ENCODE measurements at places on chromosomes 5 and 9.
A peak's percentile ranks its signal among the peaks of the same experiment; 100 is the strongest.

DNA sequence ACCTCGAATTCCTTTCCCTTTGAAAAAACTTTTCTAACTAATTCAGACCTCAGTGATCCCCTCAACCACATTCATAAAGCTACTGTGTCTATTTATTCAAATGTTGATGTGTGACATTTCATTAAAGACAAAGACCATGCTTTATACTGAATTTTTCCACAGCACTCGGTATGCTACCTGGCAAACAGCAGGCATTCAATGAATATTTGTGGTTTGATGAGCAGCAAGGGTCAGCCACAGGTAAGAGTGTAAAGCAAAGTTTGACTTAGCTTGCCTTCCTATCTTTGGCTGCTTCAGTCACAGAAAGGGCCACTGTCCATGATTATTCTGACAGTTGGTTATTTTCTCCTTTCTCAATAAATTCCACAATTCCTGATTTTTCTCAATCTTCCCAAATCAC lies 5.1 kb upstream of the CDC42SE2 start:
- DNase-seq: no peak

DNA sequence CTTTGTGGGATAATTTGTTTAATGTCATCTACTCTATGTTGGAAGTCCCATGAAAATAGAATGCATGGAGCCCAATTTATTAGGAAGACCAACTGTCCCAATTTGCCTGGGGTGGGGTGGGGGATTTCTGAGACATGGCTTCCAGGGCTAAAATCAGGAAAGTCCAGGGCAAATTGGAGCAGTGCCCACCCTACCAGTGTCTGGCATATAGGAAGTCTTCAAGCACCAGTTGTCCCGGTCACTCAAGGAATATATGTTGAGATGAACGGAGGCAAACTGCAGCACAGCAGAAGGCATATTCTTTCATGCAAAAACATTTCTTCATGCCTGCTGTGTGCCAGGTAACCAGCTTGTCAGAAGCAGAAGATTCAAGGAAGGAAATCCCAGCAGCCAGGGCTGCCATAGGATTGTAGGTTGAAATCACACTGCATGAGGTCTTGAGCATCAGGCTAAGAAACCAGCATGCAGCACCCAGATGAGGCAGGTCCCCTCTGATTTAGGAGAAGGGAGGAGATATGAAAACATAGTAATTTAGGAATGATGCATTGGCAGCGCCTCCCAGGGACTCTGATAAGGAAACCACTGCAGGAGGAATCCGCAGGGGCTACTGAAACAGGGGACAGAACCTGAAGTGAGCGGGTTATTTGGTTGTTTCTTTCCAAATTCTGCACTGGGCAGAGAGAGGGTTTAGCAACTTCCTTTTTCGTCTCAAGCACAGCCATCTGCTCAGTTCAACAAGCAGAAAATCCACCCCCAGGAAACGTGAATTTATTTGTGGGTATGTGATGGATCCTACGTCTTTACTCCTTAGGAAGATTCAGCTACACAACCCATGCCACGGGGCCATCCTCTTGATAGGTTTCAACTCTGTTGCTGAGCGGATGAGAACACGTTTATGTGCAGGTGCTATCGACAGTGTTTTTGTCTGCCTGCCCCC lies 112.6 kb upstream of the CPEB4 start:
- DNase-seq: no peak

- DNase-seq: no peak
These were observed 382.7 kb downstream of the CHSY3 start for GRCh38 chr5:130286971-130287370.

- no peak for DNase-seq
These were observed 10.1 kb downstream of the BRD9 start for GRCh38 chr5:882253-883183.

DNA sequence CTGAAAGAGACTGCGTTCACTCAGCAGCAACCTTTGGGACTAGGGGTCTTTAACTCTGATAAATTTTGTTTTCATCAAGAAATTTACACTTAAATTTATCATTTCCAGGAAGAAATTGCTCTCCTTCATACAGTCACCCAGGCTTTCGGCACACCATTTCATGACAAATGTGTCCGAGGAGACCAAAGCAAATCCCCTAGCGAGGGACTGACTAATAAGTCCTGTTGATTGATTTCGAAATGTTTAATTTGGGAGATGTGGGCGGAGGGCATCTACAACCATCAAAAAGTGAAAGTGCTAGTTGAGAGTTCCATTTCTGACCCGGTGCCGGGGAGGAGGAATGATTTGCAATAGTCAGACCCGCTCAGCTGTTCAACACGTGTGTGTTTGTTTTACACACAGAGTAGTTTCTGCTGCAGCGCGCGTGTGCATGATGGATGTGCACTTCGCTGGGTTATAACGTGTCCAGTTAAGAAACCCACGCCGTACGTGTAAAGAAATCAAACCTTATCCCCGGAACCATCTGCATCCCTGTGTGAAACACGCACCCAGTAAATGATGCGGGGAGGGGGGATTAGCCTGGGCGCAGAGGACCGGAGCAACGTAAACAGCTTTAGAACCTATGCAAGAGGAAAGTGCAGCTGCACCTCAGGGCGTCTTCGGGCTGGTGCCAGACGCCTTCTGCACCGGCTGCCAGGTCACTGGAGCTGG lies 845 bp upstream of the NR4A3 start:
- peak; percentile 72 for DNase-seq

DNA sequence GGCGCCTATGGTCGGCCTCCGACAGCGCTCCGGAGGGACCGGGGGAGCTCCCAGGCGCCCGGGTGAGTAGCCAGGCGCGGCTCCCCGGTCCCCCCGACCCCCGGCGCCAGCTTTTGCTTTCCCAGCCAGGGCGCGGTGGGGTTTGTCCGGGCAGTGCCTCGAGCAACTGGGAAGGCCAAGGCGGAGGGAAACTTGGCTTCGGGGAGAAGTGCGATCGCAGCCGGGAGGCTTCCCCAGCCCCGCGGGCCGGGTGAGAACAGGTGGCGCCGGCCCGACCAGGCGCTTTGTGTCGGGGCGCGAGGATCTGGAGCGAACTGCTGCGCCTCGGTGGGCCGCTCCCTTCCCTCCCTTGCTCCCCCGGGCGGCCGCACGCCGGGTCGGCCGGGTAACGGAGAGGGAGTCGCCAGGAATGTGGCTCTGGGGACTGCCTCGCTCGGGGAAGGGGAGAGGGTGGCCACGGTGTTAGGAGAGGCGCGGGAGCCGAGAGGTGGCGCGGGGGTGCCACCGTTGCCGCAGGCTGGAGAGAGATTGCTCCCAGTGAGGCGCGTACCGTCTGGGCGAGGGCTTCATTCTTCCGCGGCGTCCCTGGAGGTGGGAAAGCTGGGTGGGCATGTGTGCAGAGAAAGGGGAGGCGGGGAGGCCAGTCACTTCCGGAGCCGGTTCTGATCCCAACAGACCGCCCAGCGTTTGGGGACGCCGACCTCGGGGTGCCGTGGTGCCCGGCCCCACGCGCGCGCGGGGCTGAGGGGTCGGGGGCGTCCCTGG lies 561 bp downstream of the DAPK1 start:
- no peak for DNase-seq

GRCh38 chr9:98099346-98099745 lies 19.7 kb downstream of the TRIM14 start:
- peak; percentile 34 for DNase-seq

- DNase-seq: no peak
These were observed 40.1 kb downstream of the SECISBP2 start for GRCh38 chr9:89358376-89358916.

GRCh38 chr9:137070201-137070905 lies at the start of gene SAPCD2:
SAPCD2 (minus strand) TSS chr9:137070557; CDS start chr9:137070460, 97 bp downstream.
- peak; percentile 87 for DNase-seq

DNA sequence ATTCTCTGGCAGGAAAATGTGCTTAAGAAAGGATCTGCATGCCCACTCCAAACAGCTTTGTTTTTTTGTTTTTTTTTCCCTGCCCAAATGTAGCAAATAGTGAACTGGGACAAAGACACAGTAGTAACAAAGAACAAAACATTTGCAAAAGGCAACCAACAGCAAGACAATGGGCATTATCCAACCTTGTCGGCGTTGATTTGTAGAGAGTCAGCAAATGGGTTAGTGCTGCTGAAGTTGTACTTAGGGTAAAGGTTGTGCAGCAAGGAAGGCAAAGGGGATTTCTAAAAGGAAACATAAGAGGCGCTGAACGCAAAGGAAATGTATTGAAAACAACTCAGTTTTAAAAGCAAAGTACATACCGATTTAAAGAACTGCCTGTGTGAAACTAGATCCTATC lies 136.2 kb downstream of the MPDZ start:
- no peak for DNase-seq

GRCh38 chr9:107989099-107989498 lies 499.5 kb upstream of the KLF4 start:
- no peak for DNase-seq

- DNase-seq: no peak
These were observed 240.8 kb downstream of the FANCC start for GRCh38 chr9:95076696-95077052.

DNA sequence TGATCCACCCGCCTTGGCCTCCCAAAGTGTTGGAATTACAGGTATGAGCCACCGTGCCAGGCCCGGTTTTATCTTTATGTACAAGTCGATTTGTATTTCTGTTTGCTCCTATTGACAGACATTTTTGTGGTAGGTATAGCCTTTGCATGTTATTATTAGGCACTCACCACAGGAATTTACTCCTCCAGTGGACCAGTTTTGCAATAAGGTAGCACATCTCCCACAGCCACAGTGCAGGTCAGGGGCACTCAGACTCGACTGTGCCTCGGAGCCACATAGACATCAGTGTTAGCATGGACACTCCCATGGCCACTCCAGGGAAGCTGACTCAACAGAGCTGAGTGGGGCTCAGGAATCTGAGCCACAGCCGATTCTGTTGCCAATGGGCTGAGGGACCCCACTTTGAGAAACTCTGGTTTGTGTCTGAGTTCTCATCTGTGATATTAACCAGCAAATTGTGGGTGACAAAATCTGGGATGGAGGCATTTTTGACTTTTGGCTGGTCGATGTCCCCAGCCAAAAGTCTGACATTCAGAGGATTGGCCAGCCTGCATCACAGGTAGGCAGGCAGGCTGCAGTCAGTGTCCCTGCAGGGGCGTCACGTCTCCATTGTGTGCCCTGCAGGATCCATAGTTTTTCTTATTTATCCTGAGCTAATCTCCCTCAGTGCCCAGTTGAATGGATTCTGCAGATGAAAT lies 15.0 kb upstream of the SHB start:
- no peak for DNase-seq

GRCh38 chr5:35117967-35118366 lies 70.2 kb upstream of the AGXT2 start:
- DNase-seq: no peak

DNA sequence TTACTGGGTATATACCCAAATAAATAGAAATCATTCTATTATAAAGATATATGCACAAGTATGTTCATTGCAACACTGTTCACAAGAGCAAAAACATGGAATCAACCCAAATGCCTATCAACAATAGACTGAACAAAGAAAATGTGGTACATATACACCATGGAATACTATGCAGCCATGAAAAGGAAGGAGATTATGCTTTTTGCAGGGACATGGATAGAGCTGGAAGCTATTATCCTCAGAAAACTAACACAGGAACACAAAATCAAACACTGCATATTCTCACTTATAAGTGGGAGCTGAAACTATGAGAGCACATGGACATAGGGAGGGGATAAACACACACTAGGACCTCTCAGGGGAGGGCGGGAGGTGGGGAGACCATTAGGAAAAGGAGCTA lies 298.4 kb upstream of the CDH9 start:
- no peak for DNase-seq

- peak; percentile 3 for DNase-seq
These were observed 8.8 kb downstream of the PRXL2C start for GRCh38 chr9:96646081-96646991.

GRCh38 chr5:38518341-38518740 lies 38.1 kb downstream of the LIFR start:
- no peak for DNase-seq

- DNase-seq: no peak
These were observed 159.0 kb downstream of the TUSC1 start for GRCh38 chr9:25519286-25519685.

- DNase-seq: no peak
These were observed 180.4 kb downstream of the SEMA5A start for GRCh38 chr5:9365512-9365911.

DNA sequence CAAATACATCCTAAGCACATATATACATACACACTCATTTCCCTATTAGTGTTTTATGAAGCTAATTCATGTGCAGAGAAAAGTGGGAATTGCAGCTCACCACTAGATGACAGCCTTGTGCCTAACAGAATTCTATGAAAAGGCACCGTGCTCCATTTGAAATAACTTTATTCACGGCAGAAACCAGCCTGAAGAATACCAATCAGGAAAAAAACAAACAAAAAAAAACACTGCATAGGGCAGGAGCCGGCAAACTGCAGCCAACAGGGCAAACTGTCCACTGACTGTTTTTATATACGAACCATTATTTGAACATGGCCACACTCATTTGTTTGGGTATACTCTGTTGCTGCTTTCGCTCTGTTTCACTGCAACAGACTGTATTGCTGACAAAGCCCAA lies 33.6 kb downstream of the ERMP1 start:
- no peak for DNase-seq

- no peak for DNase-seq
These were observed 113.6 kb downstream of the GNA14 start for GRCh38 chr9:77534376-77535057.

GRCh38 chr5:35096216-35096615 lies 48.5 kb upstream of the AGXT2 start:
- DNase-seq: no peak

DNA sequence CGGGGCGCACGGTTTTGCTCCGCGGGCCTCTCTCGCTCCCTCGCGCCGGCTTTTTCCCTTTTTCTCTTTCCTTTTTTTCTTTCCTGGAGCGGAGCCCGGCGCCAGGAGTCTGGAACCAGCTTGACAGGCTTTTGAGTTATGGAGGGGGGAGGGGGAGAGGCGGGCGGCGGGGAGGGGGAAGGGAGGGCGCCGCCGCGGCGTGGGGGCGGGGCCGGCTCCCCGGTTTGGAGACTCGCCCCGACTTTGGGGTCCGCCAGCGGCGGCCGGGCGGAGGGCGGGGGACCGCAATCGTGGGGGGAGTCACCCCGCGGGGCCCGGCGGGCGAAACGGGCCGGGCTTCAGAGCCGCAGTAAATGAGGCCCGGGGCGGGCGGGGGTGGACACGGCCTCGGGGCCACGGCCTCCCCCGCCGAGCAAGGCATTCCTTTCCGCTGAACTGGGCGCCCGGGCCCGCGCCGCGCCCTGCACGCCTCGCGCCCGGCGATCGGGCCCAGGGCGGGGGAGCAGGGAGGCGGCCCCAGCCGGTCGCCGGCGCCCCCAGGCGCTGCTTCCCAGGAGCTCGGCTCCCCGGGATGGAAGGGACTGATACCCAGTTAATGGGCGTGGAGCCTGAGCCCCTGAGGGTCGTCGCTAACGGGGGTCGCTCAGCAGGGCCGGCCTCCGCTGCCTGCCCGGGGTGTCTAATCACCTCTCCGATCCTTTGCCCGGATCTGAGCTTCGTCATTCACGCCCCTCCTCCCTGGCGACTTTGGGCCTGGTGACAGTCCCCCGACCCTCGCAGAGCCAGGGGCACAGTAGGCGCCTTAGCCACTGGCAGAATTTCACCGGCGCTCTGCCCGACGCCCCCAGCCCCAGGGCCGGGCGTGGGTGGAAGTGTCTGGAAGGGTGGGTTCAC lies 138.1 kb downstream of the C9orf50 start:
- peak; percentile 44 for DNase-seq

- DNase-seq: no peak
These were observed 24.9 kb downstream of the TCF7 start for GRCh38 chr5:134139377-134139851.

GRCh38 chr9:137138722-137139467 lies at the start of gene GRIN1:
GRIN1 (plus strand) TSS chr9:137139154; CDS start chr9:137139487, 333 bp downstream.
- DNase-seq: peak; percentile 6

GRCh38 chr9:123218831-123219230 lies 49.6 kb downstream of the STRBP start:
- DNase-seq: no peak
